ENCODE measurements at places on chromosomes 12 and 14.

DNA sequence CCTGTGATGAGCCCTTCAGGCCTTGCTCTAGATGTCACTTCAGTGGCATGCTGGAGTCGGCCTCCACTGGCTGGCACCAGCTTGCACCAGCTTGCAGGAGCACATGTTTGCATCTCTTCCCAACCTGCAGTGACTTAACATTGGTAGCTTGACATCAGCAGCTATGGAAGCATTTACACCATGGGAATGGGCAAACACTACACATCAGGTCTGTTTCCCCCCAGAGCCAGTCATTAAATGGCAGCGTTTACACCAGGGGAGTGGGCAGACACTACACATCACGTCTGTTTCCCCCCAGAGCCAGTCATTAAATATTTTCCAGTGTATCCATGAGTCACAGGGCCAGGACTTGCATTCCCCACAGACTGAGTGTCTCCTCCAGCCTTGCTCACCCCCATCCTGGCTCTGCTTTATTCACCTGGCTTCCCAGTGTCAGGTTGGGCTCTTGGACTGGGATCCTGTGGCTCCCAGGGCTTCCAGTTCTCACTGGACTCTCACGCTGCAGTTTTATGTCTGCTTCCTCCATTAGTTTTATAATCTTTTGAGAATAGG lies 51.6 kb upstream of the VRK1 start:
- no peak for DNase-seq

DNA sequence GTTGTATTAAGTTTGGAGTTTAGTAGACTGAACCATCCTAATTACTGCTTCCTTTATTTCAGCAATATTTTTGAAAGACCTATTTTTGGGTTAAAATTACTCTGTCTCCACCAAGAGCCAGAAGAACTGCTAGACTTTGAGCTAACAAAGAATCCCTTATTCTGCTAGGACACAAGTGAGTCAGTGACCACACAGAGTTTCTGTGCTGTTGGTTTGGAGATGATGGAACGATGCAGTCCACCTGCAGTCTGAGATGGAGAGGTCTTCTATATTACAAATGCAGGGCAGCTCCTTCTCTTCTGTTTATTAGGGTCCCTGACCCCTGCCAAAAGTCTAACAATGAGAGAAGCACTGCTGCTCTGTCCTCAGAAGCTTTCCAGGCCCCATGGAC lies 6.7 kb upstream of the STXBP6 start:
- no peak for DNase-seq

DNA sequence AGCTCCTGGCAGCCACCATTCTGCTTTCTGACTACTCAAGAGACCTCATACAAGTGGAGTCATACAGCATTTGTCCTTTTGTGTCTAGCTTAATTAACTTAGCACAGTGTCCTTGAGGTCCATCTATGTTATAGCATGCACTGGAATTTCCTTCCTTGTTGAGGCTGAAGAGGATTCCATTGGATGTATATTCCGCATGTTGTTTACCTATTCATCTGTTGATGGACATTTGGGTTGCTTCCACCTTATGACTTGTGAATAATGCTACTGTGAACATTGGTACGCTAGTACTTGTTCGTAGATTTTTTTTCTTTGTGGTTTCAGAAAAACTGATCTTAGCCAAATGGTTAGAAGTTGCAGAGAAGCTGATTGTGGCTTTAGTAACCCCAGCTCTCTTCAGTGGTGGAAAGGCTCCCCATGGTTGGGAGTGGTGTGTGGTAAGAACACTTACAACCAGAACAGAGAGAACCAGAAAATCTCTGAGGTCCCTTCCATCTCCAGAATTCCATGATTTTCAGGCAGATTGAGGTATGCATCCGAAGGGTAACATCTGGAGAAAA lies 118.4 kb downstream of the SAMD4A start:
- no peak for DNase-seq

- DNase-seq: no peak
Measured at GRCh38 chr12:47021298-47021697, 58.1 kb upstream of the PCED1B start.

GRCh38 chr12:103024650-103025049 lies 67.2 kb downstream of the ASCL1 start:
- no peak for DNase-seq
